ENCODE measurements at places on chromosomes 7 and 10. TPM values are rescaled to one million over a fixed set of nuclear protein-coding genes. Genes with fewer than 3 reads are reported as not detected.

Gene EFCAB10
- total RNA-seq, result 0.31 TPM

Gene TRIM73
- total RNA-seq, result 0.37 TPM

Gene DIP2C
- 4.7 TPM for total RNA-seq

Gene NANOS1
- total RNA-seq, result 0.78 TPM
